Esophagus squamous epithelium (tissue), 5 donors: ENCODE measurements at places on chromosomes 12 and 14. TPM values are rescaled to one million over a fixed set of nuclear protein-coding genes. Genes with fewer than 3 reads are reported as not detected.

The SLC25A21 gene
- 0.67 TPM for total RNA-seq

DNA sequence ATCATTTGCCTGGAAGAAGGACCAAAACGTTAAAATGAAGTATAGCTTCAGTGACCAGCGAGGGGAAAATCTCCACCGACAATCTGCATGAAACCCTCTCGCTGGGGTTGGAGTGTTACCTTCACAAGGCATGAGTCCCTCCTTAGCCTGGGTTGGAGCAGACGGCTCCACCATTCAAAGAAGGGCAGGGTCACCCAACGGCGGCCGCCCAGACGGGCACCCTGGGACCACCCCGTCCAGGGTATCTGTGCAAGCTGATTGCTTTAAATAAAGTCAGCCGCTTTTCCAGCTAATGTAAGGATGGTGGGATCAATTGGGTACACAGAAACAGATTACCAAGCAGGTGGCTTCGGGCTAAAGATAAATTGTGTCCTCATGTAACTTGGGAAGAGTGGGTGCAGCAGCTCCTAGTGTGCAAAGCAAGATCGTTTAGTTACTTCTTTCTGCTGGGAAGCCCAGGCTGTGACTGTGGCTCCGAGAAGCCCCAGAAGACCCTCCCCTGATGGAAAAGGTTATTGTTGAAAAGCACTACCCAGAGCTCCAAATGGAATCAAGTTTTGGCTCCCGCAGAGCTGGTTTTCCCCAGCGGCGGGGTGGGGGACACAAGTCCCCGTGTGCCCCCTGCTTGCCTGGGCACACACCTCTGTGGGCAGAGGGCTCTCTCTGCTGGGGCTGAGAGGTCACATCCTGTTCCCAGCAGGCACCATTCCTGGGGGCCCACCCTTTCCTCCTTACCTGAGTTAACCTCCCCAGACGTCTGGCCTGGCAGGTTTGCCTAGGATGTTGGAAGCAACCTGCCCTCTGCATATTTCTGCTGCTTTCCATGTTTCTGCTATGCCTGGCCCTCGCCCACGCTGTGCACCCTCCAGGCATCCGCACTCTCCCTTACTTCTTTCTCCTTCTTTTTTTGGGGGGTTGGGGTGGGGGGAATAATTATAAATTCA is 318.6 kb upstream of the DIO3 start:
- no peak overlapping the region for H3K4me3 ChIP-seq
- DNase-seq = no peak
- H3K27ac ChIP-seq = no peak overlapping the region
- H3K36me3 ChIP-seq = no peaks in the 10 kb centered on the region

DNA sequence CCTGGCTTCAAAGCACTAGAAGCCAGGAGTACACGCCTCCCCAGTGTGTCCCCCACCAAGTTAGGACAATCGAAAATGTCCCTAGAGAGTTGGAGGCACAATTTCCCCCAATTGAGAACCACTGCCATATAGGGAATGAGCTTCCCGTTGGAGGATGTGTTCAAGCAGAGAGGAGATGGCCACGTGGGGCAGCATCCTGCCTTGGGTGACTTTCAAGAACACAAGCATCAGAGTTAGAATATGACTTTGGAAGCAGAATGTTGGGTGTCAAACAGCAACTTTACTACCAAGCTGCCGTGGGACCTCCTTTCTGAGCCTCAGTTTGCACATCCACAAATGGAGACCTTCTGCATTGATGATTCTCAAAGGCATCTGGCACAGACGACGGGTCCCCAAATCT is 56.5 kb downstream of the RFLNA start:
- no peaks in the 10 kb centered on the region for H3K4me1 ChIP-seq
- no peak for DNase-seq
- H3K27ac ChIP-seq = no peak overlapping the region
- H3K4me3 ChIP-seq = no peak overlapping the region
- peaks cover 57% of the 10 kb centered on the region for H3K36me3 ChIP-seq
- no peaks in the 10 kb centered on the region for H3K27me3 ChIP-seq

The TAS2R20 gene
- total RNA-seq = 1.2 TPM
